Pulmonary artery endothelial cell (primary cell): ENCODE measurements at places on chromosomes 7 and 10. TPM values are rescaled to one million over a fixed set of nuclear protein-coding genes. Genes with fewer than 3 reads are reported as not detected.

- DNase-seq: no peak
Measured at GRCh38 chr10:112801748-112802147, 148.3 kb upstream of the TCF7L2 start.

- peak; percentile 47 for DNase-seq
Measured at GRCh38 chr7:28922624-28923331, 35.4 kb downstream of the TRIL start.

DNA sequence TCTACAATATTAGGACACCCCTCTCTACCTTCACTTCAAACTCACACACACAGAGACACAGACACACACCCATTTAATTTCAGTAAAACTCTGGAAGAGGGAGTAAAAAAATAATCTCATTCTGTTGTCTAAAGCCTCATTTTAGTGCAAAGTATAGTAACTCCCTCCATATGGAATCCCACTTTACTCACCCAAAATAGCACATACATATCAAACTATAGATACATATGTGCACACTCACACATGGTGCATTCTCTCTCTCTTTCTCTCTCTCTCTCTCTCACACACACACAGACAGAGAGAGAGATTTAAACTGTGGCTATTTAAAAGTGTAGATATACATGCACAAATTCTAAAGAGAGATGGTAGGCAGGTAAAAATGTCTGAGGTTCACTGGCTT lies 179.6 kb upstream of the PTN start:
- no peak for DNase-seq

The MKX gene
- not detected in 2 replicates for total RNA-seq
